ENCODE measurements at places on chromosomes 5 and 9.
A peak's percentile ranks its signal among the peaks of the same experiment; 100 is the strongest.

GRCh38 chr5:176941951-176942350 lies 42.8 kb upstream of the HK3 start:
- no peak for DNase-seq

GRCh38 chr5:56346741-56347535 lies 113.8 kb upstream of the ANKRD55 start:
- DNase-seq: no peak

DNA sequence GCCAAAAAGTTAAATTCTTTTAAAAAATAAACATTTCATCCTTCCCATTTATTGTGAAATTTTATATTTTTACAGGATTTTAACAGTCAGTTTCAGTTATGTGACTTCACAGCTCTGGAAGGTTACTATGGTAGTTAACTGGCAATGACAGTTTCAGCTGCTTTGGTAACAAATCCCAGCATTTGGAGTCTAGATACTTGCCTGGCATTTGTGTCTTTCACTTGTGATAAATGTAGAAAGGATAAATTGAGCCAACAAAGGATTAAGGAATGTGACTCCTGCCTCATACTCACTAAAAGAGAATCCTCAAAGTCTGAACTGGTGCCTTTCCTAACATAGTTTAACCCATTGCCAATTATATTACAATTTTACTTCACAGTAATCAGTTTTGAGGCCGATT lies 315.5 kb downstream of the FER start:
- DNase-seq: no peak

- no peak for DNase-seq
Measured at GRCh38 chr9:137579259-137579604, 507 bp upstream of the DPH7 start.

- DNase-seq: no peak
Measured at GRCh38 chr5:142248853-142249462, 75.9 kb downstream of the SPRY4 start.

DNA sequence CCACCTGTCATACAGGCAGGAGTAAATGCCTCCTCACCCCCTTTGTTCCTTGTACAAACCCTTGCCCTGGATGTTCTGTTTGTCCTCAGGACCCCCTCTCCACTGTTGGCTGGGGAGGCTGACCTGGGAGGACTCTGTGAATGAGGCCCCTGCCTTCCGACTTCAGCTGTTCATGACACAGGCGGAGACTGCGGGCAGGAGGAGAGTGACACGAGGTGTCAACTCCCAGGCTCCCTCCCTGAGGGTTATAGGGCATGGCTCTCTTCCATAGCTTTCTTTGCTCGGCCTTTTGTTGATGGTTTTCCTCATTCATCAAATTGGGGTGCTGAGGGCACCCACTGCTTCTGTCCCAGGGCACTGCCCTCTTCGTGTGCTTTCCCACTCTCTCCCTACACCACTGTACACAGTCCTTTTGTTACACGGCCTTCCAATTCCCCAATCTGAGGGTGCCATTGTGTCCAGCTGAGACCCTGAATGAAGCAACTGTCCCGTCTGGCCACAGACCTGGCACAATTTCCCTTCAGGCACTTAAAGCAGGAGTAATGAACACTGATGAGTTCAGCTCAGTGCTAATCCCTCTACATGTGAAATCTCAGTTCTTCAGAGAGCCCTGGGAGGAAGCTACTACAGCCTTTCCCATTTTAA lies 33.8 kb downstream of the KCNIP1 start:
- no peak for DNase-seq

- DNase-seq: no peak
Measured at GRCh38 chr5:133952729-133953567, 15.5 kb downstream of the C5orf15 start.

GRCh38 chr5:107776506-107776905 lies 105.8 kb upstream of the EFNA5 start:
- DNase-seq: no peak

- no peak for DNase-seq
Measured at GRCh38 chr5:153629027-153629895, 138.8 kb downstream of the GRIA1 start.

DNA sequence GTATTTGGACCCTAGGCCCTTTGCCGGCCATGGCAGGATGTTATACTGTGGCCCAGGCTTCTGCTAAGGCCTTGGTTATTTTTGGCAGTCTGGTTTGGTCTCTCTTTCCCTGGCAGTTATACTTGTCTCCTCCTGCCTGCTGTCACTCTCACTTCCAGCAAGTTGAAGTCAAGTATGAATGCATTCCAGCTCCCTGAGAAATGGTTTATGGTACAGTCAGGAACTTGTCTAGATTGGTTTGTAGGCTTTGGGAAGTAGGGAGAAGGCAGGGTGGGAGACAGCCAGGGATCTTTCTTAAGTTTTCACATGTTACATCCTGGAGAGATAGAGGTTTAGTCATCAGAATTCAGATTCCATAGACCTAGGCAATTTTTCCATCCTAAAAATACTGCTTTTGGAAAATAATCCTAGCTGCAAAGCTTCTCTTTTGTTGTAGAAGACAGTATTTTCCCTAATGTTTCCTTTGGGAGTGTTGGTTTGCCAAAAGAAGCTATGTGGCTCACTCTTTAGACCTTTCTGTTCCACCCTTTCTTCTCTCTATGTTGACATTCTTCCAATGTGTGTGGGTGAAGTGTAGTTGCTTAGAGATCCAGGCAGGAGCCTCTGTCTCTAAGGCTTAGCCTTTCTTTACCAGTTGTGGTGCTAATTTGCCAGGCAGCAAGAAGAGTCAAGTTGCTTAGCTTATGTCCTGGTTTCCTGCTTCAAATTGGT lies 2.5 kb upstream of the KDM3B start:
- DNase-seq: no peak

DNA sequence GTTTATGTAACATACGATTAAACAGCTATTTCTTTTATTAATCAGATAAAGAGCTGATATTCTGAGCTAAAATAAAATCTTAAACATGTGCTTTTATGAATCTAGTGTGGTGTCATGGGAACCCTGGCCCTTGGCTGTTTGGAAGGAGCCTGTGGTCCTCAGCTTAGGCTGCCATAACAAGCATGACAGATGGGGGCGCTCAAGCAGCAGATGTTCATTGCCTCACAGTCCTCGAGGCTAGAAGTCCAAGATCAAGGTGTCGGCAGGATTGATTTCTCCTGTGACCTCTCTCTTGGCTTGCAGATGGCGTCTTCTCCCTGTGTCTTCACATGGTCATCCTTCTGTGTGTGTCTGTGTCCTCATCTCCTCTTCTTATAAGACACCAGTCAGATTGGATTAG lies 448.2 kb downstream of the GADD45G start:
- DNase-seq: no peak

- peak; percentile 33 for DNase-seq
Measured at GRCh38 chr9:91423785-91424402, at the start of gene NFIL3. TSS of gene NFIL3 (minus strand) at chr9:91423832. CDS start at chr9:91410734, 13,098 bp downstream.

GRCh38 chr9:20701060-20701459 lies 17.0 kb downstream of the FOCAD start:
- DNase-seq: no peak

DNA sequence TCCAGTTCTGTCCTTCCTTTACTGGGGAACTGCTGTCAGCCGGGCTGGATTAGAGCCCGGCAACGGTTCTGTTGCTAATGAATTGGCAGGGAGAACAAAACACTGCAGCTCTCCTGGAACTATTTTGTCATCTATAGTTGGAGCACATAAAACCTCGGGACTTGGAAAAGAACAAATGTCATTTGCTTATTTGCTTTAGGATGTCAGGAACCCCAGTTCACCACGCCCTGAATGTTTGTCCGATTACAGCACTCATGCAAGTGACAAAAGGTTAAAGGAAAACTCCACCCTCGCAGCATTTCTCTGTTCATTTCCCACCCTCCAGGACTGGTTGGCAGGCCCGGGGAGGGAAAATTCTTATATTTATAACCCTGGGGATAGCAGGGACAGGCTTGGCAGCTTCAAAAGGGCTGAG lies 66.4 kb upstream of the PLPP1 start:
- DNase-seq: no peak

DNA sequence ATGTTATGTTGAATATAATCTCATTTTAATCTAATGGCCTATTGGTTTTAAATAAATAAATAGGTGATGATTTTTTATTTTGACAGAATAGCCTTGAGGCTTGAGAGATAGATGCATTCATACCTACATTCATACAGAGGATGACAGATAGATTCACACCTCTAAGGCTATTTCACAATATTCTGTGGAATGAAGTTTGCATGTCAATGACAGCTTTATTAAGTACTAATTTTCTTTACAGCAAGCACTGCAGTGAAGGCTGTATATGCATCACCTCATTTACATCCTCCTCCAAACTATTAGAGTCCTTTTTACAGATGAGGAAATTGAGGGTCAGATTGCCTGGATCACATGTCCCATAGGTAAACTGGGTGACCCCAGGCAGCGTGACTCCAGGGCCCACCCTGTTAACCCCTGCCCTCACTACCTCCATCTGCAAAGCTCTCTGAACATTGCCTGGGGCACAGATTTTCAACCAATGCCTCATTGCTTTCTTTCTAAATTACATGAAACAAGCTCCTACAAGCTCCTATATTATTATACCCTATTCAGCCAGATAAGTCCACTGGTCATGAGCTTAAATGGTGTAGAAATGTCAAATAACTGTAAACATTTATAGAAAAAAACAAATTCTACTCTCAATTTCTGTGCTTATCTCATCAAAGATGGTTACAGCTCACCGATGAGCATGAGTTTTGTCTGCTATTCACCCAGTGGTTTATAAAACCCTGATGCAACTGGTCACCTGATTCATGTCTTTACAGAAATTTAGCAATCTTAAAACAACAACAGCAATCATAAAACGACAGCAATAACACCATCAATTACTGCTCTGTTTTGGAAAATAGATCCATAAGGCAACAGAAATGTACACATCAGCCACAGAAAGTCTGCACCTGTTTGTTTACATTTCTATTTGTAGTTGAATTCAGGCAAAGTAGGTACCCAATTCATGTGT lies 338.0 kb downstream of the NSG2 start:
- DNase-seq: no peak

DNA sequence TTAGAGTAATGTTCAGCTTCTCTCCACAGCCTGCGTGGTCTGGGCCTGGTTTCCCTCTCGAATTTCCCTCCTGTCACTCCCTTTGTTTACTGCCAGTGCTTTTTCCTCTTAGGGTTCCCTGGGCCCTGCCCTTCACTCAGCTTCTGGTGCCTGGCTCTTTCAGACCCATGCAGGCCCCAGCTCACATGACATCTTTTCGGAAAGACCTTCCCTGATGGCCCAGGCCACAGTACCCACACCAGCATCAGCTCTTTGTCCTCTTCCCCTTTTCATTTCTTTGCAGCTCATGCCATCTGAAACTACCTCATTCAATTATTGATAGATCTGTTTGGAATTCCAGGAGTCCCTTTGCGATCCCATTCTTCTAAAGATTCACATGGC lies 68.1 kb upstream of the ABL1 start:
- DNase-seq: no peak

GRCh38 chr5:135490245-135491037 lies 38.3 kb upstream of the TIFAB start:
- no peak for DNase-seq

- no peak for DNase-seq
Measured at GRCh38 chr5:73434907-73435306, 13.7 kb downstream of the FOXD1 start.

DNA sequence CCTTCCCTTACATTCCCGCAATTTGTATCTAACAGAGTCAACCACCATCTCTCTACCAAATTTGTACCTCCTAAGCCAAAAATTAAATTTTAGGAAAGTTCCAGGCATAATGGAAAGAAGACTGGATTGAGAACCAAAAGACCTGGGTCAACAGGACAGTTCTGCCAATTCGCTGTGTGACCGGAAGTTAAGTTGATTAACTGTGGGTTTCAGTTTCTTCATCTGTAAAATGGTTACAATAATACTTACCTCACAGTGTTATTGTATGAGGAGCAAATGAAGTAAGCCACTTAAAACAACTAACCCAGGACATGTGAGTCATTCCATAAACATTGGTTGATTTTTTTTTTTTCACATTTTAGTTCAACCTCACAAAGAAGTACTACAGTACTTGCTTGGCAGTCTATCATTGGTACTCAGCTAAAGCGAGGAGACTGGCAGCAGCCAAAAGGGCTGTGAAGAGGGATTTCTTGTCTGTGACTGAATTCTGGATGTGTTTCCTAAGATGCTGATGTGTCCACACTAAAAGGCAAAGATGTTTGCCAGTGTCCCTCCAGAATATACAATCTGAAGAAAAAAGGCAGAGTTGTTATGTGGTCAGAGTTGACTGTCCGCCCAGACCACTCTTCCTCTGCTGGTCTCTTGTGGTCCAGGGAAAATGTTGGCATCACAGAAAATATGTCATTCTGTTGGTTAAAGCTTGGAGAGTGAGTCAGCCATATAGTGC lies 198.6 kb downstream of the TLE1 start:
- DNase-seq: no peak

DNA sequence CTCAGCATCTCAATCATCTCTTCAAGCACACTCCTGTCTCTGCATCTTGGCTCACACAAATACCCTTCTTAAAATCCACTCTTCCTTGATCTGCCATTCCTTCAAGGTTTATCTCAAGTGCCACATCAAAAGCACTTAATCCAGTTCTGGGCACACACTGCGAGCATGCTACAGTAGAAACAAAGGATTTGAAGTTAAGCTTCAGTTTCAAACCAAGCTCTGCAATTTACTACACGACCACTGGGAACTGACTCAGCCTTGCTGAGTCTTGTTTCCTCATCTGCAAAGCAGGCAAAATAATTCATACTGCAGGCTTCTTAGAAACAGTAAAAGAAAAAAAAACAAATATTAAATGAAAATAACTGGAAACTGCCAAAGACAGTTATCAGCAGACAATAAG lies 50.5 kb upstream of the CTNNAL1 start:
- DNase-seq: no peak

- DNase-seq: no peak
Measured at GRCh38 chr9:90953200-90953599, 151.6 kb downstream of the SYK start.

DNA sequence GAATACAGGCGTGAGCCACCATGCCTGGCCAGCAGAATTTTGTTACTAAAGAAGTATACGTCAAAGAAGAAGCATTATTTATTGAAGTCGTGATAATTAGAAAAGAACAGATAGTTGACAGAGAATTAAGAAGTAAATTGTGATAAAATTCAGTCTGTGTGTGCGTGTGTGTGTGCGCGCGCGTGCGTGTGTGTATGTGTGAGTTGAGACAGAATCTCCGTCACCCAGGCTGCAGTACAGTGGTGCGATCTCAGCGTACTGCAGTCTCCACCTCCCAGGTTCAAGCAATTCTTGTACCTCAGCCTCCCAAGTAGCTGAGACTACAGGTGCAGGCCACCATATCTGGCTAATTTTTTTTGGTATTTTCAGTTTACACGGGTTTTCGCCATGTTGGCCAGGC lies 77.8 kb downstream of the ERBIN start:
- no peak for DNase-seq

- DNase-seq: no peak
Measured at GRCh38 chr5:175854231-175855040, 16.9 kb upstream of the CPLX2 start.

DNA sequence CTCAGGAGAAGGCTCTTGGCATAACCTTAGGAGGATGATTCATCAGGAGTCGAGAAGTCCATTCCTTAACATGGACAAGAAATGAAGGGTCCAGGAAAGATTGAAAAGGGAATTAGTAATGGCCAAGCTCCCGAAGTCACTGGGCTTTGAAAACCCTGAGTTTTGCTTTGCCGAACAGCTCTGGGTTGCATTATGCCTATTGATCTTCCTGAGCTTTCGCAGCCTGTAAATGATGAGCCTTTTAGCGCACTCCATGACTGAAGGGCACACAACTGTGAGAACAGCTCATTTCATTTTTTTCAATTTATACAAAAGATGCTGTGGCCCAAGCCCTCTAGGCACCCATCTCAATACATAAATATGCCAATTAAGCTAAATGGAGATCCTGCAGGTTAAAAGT lies 25.0 kb upstream of the PUM3 start:
- no peak for DNase-seq

Measured in activated naive CD4-positive, alpha-beta T cell (primary cell).